ENCODE measurements at places on chromosomes 1 and 21.

DNA sequence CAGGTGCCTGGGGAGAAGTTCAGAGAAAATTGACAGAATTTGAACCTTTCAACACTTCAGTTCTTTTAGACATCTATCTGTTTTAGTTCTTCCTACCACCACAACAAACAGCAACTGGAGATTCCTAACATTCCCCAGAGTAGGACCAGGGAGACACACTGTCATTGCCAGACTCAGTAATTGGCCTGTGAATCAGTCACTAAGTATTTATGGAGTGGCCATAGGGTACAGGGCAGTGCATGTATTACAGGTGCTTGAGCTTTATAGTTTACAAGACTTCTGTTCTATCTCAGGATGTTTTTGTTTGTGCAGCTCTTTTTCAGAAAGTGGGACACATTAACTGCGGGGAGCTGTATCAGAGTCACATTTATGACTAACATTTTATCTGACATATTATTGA lies 1.7 kb downstream of the CDC14A start:
- peaks cover 38% of the 10 kb centered on the region for H3K4me1 ChIP-seq
- no peak overlapping the region for H3K27ac ChIP-seq
- no peaks in the 10 kb centered on the region for H3K27me3 ChIP-seq
- H3K4me3 ChIP-seq, result peak overlapping the region; percentile 94
- H3K36me3 ChIP-seq, result no peaks in the 10 kb centered on the region
- DNase-seq, result no peak

DNA sequence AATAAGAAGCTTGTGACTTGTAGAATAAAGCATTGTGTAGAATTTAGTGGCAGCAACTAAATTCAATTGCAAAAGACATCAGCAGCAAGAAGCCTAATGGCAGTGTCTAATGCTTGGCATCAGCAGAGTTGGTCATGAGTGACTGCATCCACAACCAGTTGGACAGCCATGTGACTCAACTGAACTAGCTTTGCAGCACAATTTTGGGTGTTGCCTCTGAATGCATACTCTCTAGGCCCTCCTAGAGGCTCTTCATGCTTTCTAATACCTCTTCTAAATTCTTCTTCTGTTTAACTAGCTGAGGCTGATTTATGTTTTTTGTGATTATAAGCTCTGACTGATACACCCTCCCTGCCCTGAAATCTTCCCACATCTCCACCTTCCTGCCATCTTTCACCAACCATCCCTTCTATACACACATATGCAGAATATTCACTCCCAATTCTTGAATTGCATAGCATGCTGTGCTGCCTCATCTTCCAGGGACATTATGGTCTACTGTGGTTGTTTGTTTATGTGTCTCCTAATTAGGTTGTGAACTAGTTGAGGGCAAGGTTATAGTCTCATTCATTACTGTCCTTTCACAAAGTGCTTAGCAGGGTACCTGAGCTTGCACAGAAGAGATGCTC lies 266.7 kb upstream of the GJB5 start:
- no peak overlapping the region for H3K27ac ChIP-seq
- H3K36me3 ChIP-seq, result peaks cover 7% of the 10 kb centered on the region
- peaks cover 31% of the 10 kb centered on the region for H3K27me3 ChIP-seq
- H3K4me1 ChIP-seq, result no peaks in the 10 kb centered on the region
- H3K4me3 ChIP-seq, result no peak overlapping the region

DNA sequence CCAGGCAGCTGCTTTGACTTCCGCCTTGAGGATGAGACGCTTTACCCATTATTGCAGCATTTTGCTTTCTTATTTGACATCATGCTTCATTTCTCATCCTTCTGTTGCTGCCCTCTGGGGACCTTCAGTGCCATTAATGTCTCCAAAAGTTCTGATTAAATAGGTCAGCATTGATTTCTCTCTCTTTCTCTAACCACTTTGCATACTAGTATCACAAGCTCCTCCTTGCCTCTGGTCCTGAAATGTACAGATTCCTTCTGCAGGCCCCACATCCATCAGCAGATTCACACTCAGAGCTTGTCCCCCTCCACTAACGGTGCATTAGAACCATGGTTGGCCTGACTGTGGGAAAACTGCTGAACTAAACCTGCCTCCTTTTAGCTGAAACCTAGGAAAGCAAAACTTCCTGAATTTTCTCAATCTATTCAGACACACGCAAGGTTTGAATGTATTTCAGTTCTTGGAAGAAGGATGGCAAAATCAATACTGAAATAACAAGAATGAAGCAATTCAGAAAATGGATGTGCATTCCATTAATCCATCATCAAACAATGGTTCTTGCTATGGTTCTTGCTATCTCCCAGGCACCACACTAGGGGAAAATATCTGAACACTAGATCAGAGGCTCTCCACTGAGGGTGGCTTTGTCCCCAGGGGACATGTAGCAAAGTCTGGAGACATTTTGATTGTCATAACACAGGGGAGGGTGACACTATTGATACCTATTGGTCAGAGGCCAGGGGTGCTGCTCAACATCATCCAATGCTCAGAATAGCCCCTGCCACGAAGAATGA lies 154.5 kb downstream of the PCP4 start:
- DNase-seq, result no peak
- no peak overlapping the region for H3K4me3 ChIP-seq
- H3K27me3 ChIP-seq, result peaks cover 8% of the 10 kb centered on the region
- H3K27ac ChIP-seq, result no peak overlapping the region
- no peaks in the 10 kb centered on the region for H3K36me3 ChIP-seq

GRCh38 chr1:156851779-156852417 lies 7.0 kb downstream of the INSRR start:
- no peak overlapping the region for H3K27ac ChIP-seq
- no peaks in the 10 kb centered on the region for H3K36me3 ChIP-seq
- DNase-seq, result no peak
- H3K4me1 ChIP-seq, result peaks cover 5% of the 10 kb centered on the region
- no peak overlapping the region for H3K4me3 ChIP-seq

- H3K36me3 ChIP-seq, result no peaks in the 10 kb centered on the region
- H3K27me3 ChIP-seq, result peaks cover 78% of the 10 kb centered on the region
- no peak for DNase-seq
Measured at GRCh38 chr1:31715873-31716220, 12.0 kb upstream of the COL16A1 start.

DNA sequence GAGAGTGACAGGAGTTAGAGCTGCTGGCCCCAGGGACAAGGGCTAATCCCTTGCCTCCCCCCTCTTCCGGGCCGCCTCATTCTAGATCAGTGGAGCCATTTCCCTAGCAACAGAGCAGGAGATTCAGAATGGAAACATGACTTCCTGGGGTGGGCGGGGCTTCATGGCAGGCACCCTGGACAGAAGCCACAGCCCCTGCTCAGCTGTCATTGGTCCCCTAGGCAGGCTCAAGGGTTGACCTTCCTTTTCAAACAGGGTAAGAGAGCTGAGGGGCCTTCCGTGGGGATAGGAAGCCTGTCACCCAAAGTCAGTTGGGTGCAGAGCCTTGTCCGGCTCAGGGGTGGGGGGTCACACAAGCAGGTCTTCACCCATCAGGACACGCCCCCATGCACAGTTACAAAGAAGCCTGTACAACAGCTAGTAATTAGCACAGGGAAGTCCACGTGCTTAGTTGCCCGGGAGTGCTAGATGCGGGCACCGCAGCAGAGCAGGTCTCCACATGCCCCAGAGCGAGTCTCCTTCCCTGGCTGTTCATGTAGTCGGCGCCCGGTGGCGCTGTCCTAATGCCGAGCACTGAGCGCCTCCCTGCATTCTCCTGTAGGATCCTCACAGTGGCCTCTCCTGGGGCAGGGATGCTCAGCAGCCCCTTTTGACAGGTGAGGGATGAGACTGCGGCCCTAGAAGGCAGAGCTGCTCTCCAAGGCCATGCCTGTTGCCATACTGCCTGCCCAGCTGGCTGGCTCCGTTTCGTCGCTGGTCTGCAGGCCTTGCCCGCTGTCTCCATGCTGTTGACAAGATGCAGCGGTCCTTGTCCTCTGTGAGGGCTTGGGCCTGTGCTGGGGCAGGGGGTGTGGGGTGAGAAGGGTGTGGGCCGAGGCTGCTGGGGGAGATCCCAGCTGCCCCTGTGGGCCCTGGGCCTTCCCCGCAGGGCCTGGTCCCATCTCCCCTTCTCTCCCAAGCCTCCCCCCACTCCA lies 5.1 kb downstream of the TMEM201 start:
- peak; percentile 28 for DNase-seq
- H3K36me3 ChIP-seq, result no peaks in the 10 kb centered on the region
- peaks cover 46% of the 10 kb centered on the region for H3K4me1 ChIP-seq
- H3K27me3 ChIP-seq, result no peaks in the 10 kb centered on the region

- H3K27me3 ChIP-seq, result peaks cover 10% of the 10 kb centered on the region
- H3K4me1 ChIP-seq, result no peaks in the 10 kb centered on the region
- no peak for DNase-seq
- no peak overlapping the region for H3K4me3 ChIP-seq
- no peaks in the 10 kb centered on the region for H3K36me3 ChIP-seq
Measured at GRCh38 chr1:219120624-219121544, 52.8 kb upstream of the LYPLAL1 start.

DNA sequence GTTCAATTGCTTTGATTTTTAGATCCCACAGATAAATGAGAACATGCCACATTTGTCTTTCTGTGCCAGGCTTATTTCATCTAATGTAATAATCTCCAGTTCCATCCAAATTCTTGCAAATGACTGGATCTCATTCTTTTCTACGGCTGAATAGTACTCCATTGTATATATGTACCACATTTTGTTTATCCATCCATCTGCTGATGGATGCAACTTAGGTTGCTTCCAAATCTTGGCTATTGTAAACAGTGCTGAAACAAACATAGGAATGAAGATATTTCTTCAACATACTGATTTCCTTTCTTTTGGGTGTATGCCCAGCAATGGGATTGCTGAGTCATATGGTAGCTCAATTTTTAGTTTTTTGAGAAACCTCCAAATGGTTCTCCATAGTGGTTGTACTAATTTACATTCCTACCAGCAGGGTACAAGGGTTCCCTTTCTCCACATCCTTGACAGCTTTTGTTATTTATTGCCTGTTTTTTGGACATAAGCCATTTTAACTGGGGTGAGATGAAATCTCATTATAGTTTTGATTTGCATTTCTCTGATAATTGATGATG lies 344.4 kb downstream of the KCTD3 start:
- H3K36me3 ChIP-seq, result no peaks in the 10 kb centered on the region
- H3K4me3 ChIP-seq, result no peak overlapping the region
- no peak overlapping the region for H3K27ac ChIP-seq
- no peak for DNase-seq

DNA sequence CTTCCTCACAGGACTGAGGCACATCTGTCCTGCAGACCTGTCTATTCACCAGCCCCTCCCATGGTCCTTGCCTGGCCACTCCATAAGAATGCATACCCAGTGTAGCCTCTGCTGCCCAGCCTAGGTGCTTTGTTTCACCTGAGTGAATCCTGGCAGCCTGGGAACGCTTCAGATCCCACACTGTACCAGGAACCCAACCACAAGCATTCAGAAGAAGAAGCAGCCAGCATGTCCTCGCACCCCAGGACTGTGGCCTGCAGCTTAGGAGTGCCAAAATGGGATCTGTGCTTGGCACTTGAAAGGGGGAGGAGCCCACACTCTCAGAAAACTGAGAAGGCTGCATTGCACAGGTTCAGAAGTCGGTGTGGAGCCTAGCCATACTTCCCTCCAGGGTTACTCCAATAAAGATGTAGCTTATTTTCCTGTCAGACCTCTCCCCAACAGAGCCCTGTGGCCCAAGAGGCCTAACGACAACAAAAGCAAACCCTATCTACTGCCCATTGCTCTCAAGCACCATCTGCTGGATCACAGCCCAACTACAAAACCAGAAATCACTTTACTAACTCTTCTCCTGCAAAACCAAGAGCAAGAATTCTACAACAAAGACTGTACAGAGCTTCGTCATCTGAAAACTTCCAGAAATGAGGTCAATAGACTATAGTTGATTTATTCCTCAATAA lies 923.1 kb upstream of the NEGR1 start:
- H3K36me3 ChIP-seq, result no peaks in the 10 kb centered on the region
- H3K4me1 ChIP-seq, result no peaks in the 10 kb centered on the region
- no peak for DNase-seq
- no peak overlapping the region for H3K27ac ChIP-seq
- no peak overlapping the region for H3K4me3 ChIP-seq

DNA sequence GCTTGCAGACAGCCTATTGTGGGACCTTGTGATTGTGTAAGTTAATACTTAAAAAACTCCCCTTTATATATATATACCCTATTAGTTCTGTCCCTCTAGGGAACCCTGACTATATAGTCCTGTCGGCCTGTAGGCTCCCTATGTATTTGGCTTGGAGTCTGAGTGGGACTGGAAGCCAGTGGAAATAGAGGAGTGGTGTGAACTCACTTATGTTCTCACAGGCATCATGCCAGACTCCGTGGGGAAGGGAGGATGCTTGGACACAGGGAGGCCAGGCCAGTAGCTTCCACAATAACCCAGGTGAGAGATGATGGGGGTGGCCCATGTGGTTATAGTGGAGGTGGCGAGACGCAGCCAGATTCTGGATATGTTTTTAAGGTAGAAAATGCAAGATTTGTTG lies 136.7 kb upstream of the SYT6 start:
- peaks cover 6% of the 10 kb centered on the region for H3K27me3 ChIP-seq

- H3K27ac ChIP-seq, result no peak overlapping the region
- no peak for DNase-seq
- no peaks in the 10 kb centered on the region for H3K36me3 ChIP-seq
Measured at GRCh38 chr1:219657186-219657585, 44.3 kb upstream of the ZC3H11B start.

DNA sequence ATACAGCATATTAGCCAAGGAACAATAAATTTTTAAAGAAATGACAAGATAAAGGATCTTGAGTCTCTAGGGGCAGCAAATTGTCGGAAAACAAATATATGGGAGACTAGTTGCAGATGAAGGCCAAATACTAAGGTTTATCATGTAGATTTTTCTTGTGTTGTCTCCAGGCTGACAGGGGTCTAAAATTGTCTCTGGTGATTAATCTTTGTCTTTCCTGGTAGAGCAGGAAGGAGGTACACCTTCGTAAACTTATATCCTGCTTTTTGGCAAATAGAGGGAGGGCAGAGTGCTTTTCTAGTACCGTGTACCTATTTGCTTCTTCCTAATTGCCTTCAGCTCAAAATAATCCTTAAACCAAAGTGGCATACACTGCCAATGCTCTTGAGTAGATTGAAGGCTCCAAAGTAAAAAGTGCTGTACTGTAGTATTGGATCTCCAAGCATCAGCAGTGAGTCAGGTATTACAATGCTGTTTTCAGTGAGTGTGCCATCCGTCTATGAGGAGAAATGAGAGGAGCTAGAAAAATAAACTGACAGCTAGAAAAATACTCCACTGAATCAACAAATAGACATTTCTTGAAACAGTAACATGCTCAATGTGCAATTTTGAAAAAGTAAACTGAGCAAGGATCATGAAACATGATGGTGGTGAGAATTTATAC lies 1.8 kb upstream of the LEPR start:
- H3K4me1 ChIP-seq, result peaks cover 9% of the 10 kb centered on the region
- no peak for DNase-seq
- peaks cover 9% of the 10 kb centered on the region for H3K27me3 ChIP-seq
- H3K27ac ChIP-seq, result no peak overlapping the region

DNA sequence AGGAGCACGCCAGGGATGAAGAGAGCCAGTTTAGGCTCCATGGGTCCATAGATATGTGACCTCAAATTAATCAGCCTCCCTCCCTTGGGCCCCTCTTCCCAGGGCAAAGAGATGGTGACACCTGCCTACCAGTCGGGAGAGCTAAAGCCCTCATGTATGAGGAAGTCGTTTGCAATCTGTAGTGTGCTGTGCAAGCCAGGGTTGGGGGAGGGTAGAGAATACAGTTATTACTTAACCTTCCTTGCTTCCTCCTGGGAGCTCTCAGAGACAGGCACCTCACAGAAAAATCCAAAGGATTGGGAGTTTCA lies 4.0 kb downstream of the PGLYRP4 start:
- no peak overlapping the region for H3K27ac ChIP-seq
- peaks cover 23% of the 10 kb centered on the region for H3K4me1 ChIP-seq
- H3K36me3 ChIP-seq, result no peaks in the 10 kb centered on the region
- no peak for DNase-seq
- H3K4me3 ChIP-seq, result no peak overlapping the region

- no peaks in the 10 kb centered on the region for H3K36me3 ChIP-seq
- no peak overlapping the region for H3K4me3 ChIP-seq
- H3K4me1 ChIP-seq, result peaks cover 17% of the 10 kb centered on the region
- no peak for DNase-seq
Measured at GRCh38 chr1:119091618-119092017, 48.8 kb downstream of the WARS2 start.

Data from naive B cell (primary cell).